Stimulated activated CD4-positive, alpha-beta T cell treated with anti-CD3 and anti-CD28 coated beads, Interleukin-1b, Interleukin-23, amount 100 ng/mL, for 1 hour (primary cell): ENCODE measurements at places on chromosomes 4 and X.

GRCh38 chrX:41035582-41035981 lies 49.7 kb upstream of the USP9X start:
- DNase-seq, result no peak

- no peak for DNase-seq
Measured at GRCh38 chrX:132144061-132144460, 16.2 kb upstream of the FRMD7 start.

DNA sequence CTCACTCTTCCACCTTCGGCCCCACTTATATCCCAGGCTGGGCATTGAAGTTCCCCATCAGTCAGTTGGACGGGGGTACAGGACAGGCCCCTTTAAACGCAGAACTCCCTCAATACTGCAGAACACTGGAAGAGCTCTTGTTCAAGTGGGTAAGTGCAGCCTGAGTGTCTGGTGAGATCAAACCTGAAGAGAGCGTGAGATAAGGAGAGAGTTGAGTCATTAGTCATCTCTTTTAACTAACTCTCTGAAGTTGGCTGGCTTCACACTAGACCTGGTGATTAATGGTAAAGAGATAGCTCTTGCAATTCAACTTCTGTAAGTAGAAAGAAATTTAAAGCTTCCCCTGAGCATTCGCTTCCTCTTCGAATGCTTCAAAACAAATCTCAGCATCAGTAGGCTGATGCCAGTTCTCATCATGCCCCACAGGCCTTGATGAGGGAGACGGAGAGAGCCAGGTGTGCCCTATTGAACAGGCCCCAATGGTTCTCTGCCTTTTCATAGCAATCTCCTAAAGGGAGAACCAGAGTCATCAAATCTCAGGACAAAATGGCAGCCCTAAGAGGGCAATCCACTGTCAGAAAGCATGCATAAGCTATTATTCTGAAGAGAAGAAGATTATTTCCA lies 41.0 kb upstream of the JADE1 start:
- no peak for DNase-seq

GRCh38 chr4:138050601-138051000 lies 191.5 kb downstream of the SLC7A11 start:
- DNase-seq, result no peak

- no peak for DNase-seq
Measured at GRCh38 chrX:101485212-101485949, at the start of gene ARMCX4. ARMCX4 (plus strand) TSS chrX:101485456; CDS start chrX:101488590, 3,134 bp downstream.

DNA sequence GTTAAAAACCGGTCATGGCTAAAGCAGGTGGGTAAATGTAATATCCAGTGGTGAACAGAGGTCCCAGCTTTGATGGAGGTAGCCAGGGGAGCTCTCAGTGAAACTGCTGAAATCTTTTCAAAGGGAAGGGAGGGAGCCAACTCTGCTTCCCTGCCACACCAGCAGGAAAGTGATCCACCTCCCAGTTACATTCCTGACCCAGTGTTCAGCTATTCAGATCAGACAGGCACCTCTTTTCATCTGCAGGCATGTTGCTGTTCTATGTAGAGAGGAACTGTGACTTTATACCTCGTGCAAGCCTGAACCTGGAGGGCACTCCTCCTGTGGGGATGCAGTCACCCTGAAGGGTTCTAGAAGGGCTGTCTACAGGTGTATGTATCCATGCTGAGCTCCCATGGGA lies 37.6 kb downstream of the DCLK2 start:
- no peak for DNase-seq

GRCh38 chr4:173171098-173171497 lies 2.5 kb downstream of the GALNT7 start:
- DNase-seq, result no peak

DNA sequence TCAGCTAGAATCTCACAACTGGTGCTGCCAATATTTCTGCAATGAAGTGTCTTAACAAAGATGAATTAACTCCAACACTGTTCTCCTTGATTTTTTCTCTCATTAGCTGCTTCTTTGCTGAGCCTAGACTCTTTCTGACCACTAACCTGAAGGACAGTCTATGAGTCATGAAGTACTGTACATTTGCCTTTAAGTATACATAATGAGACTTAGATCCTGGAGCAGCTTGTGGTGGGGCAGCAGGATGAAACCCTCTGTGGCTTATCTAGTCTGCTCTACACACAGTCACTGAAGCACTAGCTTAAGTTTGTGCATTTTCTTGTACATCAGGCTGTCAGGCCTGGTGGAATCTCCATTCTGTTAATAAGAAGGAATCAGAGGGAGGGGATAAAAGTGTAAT lies 307.4 kb upstream of the SMIM31 start:
- DNase-seq, result no peak

GRCh38 chr4:114087596-114088230 lies 108.3 kb upstream of the ARSJ start:
- no peak for DNase-seq

DNA sequence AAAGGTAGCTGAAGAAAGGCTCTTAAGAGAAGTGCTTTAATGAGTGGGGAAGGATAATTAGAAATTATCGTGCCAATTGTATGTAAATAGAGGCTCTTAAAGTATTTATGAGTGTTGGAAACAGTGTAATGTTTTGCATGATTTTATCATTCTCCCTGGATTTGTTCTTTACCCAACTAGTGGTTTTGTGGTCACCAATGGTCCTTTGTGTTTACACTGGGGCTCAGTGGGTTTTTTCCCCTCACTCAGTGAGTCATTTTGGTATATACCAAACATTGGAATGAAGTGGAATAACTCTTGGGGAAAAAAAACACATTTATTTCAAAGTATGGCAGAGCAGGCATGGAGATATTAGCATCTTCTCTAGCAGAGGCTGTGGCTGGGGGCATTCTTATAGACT lies 20.8 kb upstream of the LGI2 start:
- no peak for DNase-seq

DNA sequence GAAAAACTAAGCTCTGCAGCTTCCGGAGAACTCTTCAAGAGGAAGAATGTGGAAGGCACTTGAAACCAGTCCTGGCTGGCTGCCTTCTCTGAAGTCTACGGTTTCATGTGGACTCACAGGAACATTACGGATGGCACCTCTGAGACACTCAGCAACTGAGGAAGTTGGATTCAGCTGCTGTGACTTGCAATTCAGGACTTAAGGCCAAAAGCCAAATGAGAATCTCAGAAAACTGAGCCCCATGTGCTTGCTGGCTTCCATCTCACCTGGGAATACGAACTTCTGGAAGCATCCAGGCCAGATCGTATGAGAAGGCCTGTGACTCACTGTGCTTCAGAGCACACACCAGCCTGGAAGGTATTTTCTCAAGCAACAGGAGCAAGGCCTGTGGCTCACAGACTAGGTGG lies 107.8 kb upstream of the GPC4 start:
- no peak for DNase-seq

GRCh38 chrX:47918274-47918673 lies 81.6 kb downstream of the ZNF81 start:
- no peak for DNase-seq

DNA sequence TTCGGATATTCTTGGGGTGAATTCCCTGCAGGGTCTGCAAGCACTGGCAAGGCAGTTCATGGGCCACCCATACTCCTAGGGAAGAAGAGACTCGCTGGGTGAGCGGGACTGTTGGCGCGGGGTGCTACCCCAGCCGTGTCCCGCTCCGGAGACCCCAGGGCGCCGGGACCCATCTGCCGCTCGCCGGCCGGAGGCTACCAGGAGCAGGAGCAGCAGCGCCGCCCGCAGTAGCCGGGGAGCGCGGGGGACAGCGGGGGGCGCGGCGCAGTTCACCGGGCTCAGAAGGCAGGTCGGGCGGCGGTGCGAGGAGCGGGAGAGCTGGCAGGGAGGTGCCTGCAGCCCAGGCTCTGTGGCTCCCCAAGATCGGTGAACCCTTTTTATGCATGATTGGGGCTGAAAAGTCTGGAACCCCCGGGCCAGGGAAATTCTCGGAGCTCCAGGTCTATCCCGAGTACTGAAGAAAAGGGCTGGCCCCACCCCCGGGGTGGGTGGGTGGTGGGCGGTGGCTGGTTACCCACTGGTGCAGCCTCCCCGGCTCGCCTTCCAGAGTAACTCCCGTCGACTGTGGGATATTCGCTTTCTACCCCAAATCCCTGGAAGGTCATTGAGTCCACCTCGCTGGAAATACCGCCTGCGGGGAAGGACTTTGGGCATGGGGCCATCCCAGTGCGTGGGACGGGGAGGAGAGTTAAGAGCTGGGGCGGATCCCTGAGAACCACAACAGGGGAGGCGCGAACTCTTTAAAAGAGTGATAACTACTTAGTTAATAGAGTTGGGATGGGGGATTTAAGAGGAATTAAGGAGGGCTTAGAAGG lies 37.6 kb downstream of the PF4 start:
- DNase-seq, result no peak

GRCh38 chr4:108008721-108009120 lies 19.0 kb downstream of the HADH start:
- DNase-seq, result no peak

- DNase-seq, result no peak
Measured at GRCh38 chrX:38151441-38151840, 69.2 kb downstream of the SRPX start.

DNA sequence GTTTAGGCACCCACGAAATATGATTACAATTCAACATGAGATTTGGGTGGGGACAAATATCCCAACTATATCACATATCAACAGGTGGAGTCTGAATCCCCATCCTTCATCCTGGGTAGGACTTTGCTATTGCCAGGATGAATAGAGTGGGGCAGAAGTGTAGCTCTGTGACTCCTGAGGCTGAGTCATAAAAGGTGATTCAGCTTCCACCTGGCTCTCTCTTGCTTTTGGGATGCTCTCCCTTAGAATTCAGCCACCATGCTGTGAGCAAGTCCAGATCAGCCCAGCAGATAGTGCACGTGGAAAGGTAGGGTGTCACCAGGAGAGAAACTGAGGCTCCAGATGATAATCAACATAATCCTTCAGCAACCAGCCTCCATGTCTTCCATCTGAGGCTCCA lies 193.8 kb upstream of the BCOR start:
- DNase-seq, result no peak

DNA sequence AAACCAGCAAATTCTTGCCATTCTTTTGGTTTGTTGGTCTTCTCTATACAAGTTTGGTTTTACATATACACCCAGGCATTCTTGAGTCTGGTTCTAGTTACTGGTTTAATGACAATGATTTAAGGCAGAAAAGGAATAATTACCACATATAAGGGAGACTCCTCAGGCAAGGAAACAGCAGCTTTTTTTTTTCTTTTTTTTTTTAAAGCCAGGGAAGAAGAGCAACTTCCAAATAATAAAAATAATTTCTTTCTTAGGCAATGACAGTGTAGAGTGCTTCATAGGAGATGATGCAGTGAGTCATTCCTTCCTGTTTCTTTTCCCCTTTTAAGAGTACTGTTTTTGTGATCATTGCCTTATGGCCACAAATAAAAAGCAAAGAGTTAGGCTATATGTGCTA lies 289.7 kb downstream of the DKK2 start:
- no peak for DNase-seq

- DNase-seq, result no peak
Measured at GRCh38 chr4:182969651-182970279, 52.6 kb upstream of the DCTD start.

DNA sequence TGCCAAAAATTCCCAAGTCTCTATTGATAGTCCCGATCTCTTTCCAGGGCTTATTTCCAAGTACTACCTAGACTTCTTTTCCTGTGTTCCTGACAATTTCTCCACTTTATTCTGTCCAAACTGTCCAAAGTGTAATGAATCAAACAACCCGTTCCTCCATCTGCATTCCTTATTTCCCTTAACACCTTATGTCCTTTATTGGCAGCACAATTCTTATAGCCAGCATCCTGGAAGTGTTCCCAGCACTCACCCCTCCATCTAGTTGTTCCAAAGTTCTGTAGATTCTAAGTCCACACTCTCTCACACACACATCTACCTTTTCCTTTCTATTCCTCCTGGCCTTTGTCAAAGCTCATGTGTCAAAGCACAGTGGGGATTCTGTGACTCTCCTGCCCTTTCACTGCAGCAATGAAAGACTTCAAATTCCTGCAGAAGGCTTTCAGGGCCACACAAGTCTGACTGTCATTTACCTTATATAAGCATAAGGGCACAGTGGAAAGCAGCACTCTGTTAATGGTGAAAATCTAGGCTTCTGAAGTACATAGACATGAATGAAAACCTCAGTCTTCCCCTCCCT lies 22.1 kb downstream of the LIMCH1 start:
- DNase-seq, result no peak

GRCh38 chrX:65463550-65463949 lies 71.0 kb downstream of the LAS1L start:
- no peak for DNase-seq

DNA sequence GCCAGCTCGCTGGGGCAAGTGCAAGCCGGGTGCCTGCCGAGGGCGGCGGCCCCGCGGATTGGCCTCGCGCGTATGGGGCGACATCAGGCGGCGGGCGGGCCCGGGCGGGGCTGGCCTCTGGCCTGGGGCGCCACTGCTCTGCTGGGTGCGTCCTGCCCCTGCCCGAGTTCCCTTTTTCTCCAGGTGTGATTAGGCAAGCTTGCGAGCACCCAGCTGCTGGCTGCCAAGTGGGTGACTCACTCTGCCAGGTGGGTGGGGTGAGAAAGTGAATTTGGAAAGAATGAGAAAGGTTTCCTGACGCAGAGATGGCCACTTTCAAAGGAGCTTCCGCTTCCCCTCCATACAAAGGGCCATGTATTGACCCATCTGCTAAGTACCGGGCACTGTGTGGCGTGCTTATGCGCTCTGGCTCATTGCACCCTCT lies 32.5 kb downstream of the FGFBP1 start:
- no peak for DNase-seq

DNA sequence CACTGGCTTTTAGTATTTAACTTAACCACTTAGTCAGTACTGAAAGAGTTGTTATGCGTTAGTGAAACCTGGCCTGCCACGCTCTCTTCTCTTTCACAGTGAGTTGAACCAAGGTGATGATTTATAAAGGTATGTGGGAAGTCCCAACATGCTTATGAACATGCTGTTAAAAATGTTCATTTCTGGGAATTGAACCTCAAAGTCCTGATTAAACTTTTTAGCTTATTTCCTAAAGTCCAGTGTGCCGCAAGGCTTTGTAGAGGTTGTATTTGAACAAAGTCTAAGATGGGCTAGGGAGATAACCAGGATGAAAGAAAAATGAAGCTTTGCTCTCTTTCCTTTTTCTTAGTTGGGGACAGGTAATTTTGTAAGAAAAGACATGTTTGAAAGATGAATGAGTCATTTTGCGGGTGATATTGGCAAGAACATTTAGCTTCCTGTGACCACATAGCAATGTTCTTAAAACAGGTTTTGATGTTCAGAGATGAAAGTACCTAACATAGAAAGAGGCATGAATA lies 270.3 kb downstream of the DTHD1 start:
- no peak for DNase-seq

GRCh38 chr4:65023883-65024670 lies 614.8 kb upstream of the TECRL start:
- DNase-seq, result no peak

GRCh38 chrX:114152130-114152529 lies 431.8 kb upstream of the HTR2C start:
- DNase-seq, result no peak

GRCh38 chr4:173807347-173807746 lies 277.3 kb upstream of the HAND2 start:
- no peak for DNase-seq

DNA sequence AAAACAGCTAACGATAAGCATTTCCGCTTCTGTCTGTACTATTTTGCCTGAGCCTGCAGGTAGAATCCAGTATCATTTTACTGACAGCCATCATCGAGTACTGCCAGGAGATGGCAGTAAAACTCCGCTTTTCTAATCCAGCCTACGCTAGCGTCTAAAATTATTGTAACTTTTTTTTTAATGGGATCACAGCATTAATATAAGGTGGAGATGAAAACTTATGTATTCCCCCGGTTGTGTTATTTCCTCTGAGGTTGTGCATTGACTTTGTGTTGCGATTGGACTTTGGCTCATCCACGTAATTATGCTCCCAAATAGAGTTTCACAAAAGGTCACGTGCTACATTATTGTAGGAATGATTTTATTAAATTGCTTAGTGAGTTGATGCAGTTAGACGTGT lies 248.1 kb downstream of the C4orf33 start:
- DNase-seq, result no peak
